ENCODE measurements at places on chromosomes 3 and 15. TPM values are rescaled to one million over a fixed set of nuclear protein-coding genes. Genes with fewer than 3 reads are reported as not detected.

Gene PLOD2
- total RNA-seq: not detected

GRCh38 chr3:43490640-43491185 lies 131.1 kb downstream of the ANO10 start:
- DNase-seq: no peak

Gene MYEF2
- total RNA-seq: 23.2 TPM

GRCh38 chr15:51094606-51095569 lies at the start of gene TNFAIP8L3:
Gene TNFAIP8L3 (minus strand): TSS chr15:51094906. CDS start chr15:51094595, 311 bp downstream.
- DNase-seq: no peak

DNA sequence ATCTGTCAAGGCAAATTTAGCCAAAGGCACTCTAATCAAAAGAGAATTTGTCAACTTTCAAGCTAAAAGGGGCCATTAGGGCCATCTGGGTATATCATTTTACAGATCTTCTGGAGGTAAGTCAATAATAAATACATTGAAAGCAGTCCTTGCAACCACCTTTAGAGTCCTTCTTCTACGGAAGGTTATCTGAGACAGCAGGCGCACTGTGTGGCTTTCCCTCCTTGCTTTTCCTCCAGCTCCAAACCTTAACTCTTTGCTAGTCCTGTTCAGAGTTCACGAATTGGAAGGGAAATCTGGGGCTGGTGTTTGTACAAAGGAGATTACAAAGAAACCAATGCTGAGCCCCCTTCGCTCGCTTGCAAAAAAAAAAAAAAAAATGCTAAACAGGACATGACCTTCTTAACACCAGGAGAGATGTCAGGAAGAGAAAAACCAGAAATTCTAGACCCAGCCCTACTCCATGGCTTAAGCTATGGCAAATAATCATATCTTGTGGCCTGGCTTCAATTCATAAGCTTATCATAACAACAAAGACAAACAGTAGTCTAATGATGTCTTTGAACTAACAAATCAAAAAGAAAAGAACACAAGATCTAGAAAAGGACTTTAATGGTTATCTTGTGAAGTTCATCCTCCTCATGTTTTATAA lies 215.7 kb downstream of the STT3B start:
- DNase-seq: no peak

DNA sequence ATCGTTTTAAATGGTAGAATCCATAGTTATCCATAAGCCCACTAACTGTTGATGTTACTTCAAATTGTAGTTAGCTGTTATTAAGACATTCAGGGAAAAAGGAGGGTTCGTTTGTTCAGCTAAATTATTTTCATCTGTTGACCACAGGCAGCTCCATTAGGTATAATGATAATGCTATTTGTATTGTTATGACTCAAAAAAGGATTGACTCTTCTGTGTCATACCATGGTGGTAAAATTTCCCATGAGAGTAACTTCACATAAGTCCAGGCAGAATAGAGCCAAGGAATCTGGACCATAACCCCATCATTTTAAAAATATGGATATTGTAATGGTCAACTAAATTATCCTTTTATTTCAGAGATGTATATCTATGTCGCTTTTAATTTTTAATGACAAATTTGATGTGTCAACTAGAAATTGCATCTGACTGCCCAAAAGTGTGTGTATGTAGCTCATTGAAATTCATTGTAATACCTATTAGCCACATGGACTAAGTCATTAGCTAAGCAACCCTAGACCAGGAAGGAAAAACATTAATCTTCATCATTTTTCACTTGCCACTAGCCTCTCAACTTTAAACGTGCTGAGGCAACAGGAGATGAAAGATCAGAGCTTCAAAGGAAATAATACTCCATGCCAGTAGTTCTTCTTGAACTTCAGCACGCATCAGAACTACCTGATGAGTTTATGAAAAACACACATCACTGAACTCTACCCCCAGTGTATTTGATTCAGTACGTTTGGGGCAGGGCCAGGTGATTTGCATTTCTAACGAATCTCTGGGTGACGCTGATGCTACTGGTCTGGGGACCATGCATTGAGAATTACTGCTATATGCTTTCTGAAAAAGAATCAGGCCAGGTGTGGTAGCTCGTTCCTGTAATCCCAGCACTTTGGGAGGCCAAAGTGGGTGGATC lies 537.7 kb downstream of the UNC13C start:
- no peak for DNase-seq

DNA sequence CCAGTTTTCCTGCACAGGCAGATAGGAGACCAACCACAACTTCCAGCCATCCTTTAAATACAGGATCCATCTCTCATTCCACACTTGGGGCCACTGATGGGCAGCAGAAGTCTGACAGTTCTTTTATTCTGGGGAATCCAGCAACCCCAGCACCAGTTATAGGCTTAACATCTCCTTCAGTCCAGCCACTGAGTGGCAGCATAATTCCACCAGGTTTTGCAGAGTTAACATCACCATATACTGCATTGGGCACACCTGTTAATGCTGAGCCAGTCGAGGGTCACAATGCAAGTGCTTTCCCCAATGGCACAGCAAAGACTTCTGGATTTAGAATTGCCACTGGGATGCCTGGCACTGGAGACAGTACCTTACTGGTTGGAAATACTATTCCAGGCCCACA lies 2.9 kb downstream of the NPAP1 start:
- DNase-seq: no peak

- no peak for DNase-seq
These were observed 41.3 kb downstream of the PPM1L start for GRCh38 chr3:160797356-160797755.

DNA sequence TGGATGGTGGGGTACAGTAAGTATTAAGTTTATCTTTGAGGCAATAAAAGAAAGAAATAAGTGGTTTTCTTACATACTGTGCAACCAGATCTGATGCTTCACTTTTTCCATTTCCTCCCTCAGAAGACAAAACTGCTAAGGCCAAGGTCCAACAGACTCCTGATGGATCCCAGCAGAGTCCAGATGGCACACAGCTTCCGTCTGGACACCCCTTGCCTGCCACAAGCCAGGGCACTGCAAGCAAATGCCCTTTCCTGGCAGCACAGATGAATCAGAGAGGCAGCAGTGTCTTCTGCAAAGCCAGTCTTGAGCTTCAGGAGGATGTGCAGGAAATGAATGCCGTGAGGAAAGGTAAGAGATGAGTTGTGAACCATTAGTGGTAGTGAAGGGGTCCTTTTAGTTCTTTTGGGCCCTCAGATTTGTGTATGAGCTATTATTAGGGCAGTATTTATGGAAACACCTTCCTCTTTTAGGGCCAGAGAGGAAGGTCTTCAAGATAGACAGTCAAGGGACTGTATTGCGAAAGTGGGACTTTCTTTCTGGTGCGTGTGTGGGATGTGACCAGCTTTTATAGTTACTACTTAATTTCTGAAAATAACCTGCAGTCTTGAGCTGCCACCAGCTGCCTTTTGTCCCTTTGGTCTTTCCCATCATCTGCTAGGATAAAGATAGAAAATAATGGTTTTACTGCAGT lies 4.6 kb downstream of the ALAS1 start:
- no peak for DNase-seq

- no peak for DNase-seq
These were observed 35.6 kb downstream of the NSUN3 start for GRCh38 chr3:94098452-94098851.

Gene RPL32
- total RNA-seq: 4,224 TPM

- DNase-seq: peak; percentile 26
These were observed 75.2 kb upstream of the ACAD9 start for GRCh38 chr3:128804017-128804810.

GRCh38 chr3:119063471-119063870 lies 28.8 kb upstream of the IGSF11 start:
- no peak for DNase-seq

DNA sequence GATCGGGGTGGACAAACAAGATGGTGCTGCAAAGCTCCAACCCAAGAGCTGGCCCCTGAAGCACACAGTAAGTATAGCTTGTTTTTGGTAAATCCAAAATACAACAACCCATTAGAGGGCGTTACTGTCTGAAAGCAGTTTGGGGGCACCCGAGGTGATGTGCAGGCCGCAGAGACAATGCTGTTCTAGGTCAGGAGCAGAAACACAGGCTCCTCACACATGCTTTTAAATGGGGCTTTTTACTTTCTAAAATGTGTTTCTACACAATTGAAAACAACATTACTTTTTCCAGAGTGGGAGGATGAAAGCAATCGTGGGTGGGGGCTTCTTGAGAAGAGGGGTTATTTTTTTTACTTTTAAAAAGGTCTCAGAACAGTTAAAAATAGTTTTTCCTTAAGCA lies 1029.3 kb upstream of the CFAP20DC start:
- no peak for DNase-seq

- no peak for DNase-seq
These were observed 102.0 kb downstream of the STAC start for GRCh38 chr3:36482256-36482655.

DNA sequence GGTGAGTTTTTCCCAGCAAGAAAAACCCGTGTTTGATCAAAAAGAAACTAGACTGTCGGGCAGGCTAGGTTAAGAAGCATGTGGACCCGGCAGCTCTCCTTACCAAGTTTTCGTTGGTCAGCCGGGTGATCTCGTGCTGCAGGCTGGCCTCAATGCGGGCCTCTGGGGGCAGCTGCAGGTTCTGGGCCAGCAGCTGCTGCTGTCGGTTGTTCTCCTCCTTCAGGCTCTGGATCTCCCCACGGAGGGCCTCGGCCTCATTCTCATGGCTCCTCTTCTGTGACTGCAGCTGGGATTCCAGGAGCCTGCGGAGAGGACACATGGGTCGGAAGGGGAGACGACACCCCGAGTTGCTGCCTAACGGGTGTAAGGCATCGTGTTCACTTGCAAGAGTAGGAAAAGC lies 44.5 kb upstream of the MYO5C start:
- no peak for DNase-seq

DNA sequence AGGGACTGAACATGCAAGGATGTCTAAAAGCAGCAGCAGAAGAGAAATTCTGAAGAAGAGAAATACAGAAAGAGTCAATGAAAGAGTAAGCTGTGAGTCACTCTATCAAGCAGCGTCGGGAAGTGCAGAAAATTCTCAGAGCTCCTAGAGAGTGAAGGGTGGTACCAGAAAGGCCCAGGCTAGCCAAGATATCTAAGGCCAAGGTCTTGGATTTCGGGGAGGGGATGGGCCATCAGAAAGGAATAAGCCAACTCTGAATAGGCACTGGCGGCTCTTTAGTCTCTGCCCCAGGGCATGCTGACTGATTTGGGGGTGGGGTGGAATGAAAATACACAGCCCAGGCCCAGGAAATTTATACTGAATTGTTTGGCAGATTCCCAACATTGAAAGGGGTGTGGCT lies 70.8 kb downstream of the GPR156 start:
- no peak for DNase-seq

Gene IGDCC3
- not detected for total RNA-seq

Gene CP
- not detected for total RNA-seq

Gene DLL4
- total RNA-seq: 0.08 TPM

- DNase-seq: no peak
These were observed 292.0 kb upstream of the CCDC54 start for GRCh38 chr3:107085261-107085660.

Gene CGNL1
- total RNA-seq: not detected

Gene ANAPC13
- total RNA-seq: 15.9 TPM

Gene LIPH
- total RNA-seq: not detected

GRCh38 chr3:167840247-167840646 lies 104.7 kb downstream of the SERPINI1 start:
- no peak for DNase-seq

GRCh38 chr15:68636256-68636655 lies 57.5 kb downstream of the CORO2B start:
- no peak for DNase-seq

Gene CEMIP
- total RNA-seq: not detected

Measured in CD8-positive, alpha-beta T cell (primary cell).